Osteoblast (primary cell): ENCODE measurements at places on chromosomes 3 and 15. TPM values are rescaled to one million over a fixed set of nuclear protein-coding genes. Genes with fewer than 3 reads are reported as not detected.
A peak's percentile ranks its signal among the peaks of the same experiment; 100 is the strongest.

DNA sequence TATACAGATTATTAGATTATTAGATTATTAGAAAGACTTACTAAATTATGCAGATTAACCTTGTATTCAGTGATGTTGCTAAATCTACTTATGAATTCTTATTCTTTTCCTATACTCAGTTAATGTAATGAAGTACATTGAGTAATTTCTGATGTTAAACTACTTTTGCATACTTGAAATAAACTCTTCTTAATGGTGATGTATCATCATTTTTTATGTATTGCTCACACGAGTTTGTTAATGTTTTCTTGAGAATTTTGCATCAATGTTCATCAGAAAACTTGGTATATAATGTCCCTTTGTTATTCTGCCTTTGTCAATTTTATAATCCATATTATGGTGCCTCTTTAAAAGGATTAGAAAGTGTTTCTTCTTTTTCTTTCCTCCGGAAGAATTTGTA is 163.2 kb upstream of the COL8A1 start:
- no peak overlapping the region for H3K4me3 ChIP-seq
- H3K36me3 ChIP-seq: no peaks in the 10 kb centered on the region
- H3K4me1 ChIP-seq: peaks cover 29% of the 10 kb centered on the region

DNA sequence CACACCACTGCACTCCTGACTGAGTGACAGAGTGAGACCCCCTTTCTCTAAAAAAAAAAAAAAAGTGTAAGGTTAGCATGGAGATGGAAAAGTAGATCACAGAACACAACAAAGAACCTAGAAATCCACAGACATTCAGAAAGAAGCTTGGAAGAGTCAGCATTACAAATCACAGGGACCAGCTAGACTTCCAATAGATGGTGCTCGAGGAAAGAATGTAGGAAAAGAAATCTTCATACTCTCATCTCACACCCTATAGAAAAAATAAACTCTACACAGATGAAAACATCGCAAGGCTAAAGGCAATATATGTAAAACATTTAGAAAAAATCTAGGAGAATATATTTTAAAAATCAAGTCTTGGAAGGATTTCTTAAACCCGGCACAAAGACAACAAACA is 94.5 kb upstream of the ABHD17C start:
- no peak overlapping the region for H3K4me3 ChIP-seq
- H3K36me3 ChIP-seq: no peaks in the 10 kb centered on the region
- DNase-seq: no peak

The PRKCI gene
- 54.8 and 69.1 TPM in 2 replicates for total RNA-seq

DNA sequence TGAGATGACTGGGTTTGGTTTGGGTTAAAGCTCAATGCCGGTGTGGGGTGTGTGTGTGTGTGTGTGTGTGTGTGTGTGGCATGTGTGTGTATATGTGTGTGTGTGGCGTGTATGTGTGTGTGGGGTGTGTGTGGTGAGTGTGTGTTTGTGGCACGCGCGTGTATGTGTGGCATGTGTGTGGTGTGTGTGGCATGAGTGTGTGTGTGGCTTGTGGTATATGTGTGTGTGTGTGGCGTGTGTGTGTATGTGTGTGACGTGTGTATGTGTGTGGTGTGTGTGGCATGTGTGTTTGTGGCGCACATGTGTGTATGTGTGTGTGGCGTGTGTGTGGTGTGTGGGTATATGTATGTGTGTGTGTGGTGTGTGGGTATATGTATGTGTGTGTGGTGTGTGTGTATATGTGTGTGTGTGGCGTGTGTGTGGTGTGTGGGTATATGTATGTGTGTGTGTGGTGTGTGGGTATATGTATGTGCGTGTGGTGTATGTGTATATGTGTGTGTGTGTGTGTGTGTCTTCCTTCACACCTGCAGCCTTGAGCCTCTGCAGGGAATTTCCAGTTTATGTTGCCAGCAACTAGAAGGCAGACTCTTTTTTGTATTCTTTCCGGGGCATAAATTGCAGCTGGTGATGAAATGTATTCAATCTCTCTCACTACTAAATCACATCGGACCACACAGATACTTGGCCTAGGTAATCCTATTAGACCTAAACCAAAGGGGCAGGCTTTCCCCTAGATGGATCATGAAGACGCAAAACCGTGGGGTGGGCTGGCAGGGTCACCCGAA is 34.8 kb downstream of the CHRD start:
- H3K27ac ChIP-seq: no peak overlapping the region
- peaks cover 3% of the 10 kb centered on the region for H3K27me3 ChIP-seq
- no peaks in the 10 kb centered on the region for H3K4me1 ChIP-seq
- no peak for DNase-seq

The PIK3CB gene
- 14.5 and 16.8 TPM in 2 replicates for total RNA-seq

- no peak overlapping the region for H3K27ac ChIP-seq
- peak; percentile 87 for DNase-seq
- no peaks in the 10 kb centered on the region for H3K4me1 ChIP-seq
- H3K27me3 ChIP-seq: peaks cover 13% of the 10 kb centered on the region
- peaks cover 20% of the 10 kb centered on the region for H3K36me3 ChIP-seq
- H3K4me3 ChIP-seq: no peak overlapping the region
These were observed 33.0 kb downstream of the CD276 start for GRCh38 chr15:73717206-73717605.

The KLHL40 gene
- not detected in 2 replicates for total RNA-seq

The SLC2A2 gene
- not detected in 2 replicates for total RNA-seq

The TPRG1 gene
- 3.5 and 6.5 TPM in 2 replicates for total RNA-seq

DNA sequence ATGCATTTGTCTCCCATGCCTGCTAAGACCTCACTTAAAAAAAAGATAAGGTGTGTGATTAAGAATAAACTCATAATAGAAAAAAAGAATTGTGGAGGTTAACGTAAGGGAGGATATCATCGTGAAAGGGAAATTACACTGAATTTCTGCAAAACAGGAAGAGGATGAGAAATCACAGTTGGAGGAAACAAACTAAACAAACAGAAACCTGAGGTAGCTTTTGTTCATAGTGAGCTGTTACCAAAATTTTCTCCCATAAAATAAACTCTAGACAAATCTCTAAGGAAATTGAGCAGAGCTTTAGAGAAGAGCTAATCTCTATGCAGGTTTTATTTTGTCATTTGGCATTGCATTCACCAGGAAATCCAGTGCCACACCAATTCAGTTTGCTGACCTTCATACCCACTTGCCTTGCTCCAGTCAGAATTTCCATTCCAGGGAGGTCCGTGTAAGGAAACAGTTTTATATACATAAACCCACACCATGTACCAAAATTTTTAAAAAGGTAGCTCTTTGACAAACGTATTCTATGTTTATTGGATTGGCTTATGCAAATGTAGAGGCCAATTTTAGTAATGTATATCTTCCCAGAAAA is 231.2 kb downstream of the MBNL1 start:
- no peak overlapping the region for H3K4me3 ChIP-seq
- no peaks in the 10 kb centered on the region for H3K4me1 ChIP-seq
- no peaks in the 10 kb centered on the region for H3K27me3 ChIP-seq
- no peak overlapping the region for H3K27ac ChIP-seq
- H3K36me3 ChIP-seq: no peaks in the 10 kb centered on the region
- DNase-seq: no peak
